ENCODE measurements at places on chromosomes 7 and 10.

- peak; percentile 32 for DNase-seq
Measured at GRCh38 chr7:146116521-146117222, at the start of gene CNTNAP2. CNTNAP2 (plus strand) TSS chr7:146116801; CDS start chr7:146116877, 76 bp downstream.

GRCh38 chr10:9911488-9911887 is 1106.2 kb upstream of the CELF2 start:
- no peak for DNase-seq

GRCh38 chr10:45063591-45064231 is 63.0 kb downstream of the ZNF22 start:
- DNase-seq, result no peak

DNA sequence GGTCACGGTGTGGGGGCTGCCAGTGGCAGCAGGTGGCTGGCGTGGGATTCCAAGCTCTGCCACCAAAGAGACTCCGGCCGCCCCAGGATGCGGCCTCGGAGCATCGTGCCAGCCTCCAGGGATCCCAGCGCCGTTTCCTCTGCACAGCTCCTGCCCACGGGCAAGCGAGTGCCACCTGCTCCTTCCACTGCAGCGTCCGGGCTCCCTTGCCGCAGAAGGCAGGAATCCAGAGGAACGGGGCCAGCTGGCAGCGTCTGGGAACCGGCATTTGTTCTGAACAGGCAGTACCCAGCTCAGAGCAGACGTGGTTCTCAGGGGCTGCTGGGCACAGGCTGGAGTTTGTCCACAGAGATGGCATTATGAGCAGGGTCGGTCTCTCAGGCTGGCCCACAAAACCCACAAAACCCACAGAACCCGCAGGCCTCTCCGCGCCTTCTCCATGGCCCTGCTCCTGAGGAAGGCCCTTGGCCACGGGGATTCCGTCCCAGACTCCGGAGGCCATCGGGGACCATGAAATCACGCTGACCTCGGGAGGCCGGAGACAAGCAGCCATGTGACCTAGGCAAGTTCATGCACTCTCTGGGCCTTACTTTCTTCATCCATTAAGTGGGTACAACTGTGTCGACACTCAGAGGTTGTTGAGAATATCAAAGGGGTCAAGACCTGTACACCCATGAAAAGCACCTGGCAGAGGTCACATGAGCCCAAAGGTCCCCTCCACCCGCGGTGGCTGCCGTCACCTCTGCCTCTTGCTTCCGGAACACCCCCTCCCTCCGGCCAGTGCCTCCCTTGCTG is 72.1 kb upstream of the TNRC18 start:
- peak; percentile 94 for DNase-seq

- no peak for DNase-seq
Measured at GRCh38 chr7:63040966-63041610, 957.6 kb upstream of the ZNF722 start.

DNA sequence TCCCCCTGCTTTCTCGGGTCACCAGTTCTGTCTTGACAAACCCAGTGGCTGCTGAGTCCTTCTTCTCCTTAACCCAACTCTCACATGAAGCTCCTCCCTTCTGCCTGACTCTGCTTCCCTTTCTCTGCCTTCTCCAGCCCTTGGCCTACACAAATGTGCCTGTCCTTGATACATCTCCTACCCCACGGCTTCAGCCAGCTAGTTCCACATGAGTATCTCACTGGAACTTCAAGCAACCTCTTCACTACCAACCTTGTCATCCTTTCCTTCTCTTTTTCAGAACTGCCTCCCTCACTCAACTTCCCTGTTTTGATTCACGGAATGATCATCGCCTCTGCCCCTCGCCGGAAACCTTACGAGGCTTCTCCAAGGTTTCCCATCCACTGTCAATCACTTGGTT is 55.9 kb downstream of the PDIA4 start:
- DNase-seq, result no peak

DNA sequence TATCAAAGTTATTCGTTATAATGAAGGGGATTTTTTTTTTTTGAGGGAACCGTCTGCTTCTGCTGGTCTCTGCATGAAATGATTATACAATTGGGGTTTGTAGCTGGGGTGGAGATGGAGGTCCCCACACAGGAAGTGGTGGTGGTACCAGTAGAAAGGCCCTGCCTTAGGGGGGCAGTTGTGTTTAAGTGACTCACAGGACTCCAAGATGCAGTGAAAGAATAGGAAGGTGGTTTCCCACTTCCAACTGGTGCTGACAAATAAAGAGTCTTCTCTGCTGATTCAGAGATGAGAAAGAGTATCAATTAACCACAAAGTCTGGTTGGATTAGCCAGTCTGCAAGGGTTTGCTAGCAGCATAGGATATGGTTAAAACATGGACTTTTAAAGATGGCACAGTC is 376.0 kb downstream of the SORCS3 start:
- no peak for DNase-seq

DNA sequence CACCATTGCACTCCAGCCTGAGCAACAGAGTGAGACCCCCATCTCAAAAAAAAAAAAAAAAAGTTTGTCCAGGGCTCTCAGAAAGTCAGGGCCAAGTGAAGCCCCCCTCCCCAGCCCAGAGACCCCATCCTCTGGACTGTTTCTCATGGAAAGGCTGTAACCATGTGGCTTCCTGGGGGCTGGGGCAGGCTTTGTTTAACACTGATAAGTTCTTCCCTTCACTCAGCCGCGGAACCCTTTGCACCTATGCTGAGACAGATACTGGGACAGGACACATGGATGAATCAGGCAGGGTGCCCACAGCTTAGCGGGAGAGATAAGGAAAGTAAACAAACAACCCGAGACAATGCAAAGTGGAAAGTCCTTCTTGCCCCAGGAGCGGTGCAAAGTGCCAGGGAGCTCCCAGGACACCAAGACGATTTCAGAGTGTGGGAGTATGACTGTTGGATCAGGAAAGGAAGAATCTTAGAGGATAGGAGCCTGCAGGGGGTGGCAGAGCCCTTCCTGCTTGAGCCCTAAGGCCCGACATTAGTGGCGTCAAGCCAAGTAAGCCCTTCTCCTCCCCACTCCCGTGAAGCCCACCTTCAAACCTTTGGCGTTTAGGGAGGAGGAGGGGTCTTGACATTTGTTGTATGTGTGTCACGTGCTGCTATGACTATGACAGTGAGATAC is 11.6 kb downstream of the MLXIPL start:
- DNase-seq, result no peak

DNA sequence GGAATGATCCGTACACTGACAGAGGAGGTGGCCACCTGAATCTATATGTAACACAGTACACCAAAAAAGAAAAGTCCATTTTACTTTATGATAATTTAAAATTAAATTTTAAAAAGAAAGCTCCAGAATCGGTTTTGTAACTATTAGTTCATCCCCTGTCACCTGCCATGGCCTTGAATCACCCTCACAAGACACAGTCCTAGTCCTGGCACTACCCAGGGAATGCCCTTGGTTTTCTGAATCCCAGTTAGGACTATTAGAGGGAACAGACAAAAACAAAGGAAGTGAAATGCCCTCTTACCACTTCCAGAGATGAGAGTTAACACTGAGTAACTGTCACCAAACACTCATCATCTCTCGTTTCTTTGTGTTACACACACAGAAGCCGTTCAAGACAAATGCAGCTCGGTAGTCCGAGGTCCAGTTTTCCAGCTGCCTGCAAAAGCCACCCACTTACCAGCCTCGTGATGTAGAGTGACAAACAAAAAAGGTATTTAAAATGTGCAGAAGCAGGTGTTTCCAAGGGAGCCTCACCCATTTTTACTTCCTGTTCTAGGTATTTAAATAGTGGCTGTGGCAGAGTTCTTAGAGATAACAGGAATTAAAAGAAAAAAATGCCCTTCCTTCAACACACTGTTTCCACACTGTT is 6.1 kb downstream of the PTPRN2 start:
- DNase-seq, result no peak

DNA sequence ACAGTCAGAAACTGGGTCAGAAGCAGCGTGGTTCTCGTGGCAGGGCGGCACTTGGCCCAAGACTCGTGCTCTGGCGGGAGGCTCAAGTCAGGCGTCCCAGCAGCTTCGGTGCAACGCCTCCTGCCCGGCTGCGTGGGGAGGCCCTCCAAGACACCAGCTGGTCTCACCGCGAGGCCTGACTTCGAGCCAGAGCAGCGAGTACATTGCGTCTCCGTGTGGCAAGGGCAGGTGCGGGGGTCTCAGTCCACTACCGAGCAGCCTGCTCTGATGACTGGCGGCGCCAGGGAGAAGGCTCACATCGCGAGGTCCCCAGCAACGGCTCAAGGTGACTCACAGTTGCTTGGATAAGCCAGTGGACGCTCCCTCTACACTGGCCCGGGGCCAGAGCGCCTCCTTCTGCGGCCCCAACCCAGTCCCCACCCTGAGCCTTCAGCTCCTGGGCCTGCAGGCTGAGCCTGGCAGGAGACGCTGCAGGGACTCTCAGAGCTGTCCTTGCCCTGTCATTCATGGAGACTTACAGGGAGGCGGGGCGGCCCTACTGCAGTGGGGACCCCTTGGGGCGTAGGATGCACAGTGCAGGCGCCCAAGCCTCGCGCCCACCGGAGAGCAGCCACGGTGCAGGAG is 41.9 kb upstream of the PRKAR1B start:
- DNase-seq, result peak; percentile 58

DNA sequence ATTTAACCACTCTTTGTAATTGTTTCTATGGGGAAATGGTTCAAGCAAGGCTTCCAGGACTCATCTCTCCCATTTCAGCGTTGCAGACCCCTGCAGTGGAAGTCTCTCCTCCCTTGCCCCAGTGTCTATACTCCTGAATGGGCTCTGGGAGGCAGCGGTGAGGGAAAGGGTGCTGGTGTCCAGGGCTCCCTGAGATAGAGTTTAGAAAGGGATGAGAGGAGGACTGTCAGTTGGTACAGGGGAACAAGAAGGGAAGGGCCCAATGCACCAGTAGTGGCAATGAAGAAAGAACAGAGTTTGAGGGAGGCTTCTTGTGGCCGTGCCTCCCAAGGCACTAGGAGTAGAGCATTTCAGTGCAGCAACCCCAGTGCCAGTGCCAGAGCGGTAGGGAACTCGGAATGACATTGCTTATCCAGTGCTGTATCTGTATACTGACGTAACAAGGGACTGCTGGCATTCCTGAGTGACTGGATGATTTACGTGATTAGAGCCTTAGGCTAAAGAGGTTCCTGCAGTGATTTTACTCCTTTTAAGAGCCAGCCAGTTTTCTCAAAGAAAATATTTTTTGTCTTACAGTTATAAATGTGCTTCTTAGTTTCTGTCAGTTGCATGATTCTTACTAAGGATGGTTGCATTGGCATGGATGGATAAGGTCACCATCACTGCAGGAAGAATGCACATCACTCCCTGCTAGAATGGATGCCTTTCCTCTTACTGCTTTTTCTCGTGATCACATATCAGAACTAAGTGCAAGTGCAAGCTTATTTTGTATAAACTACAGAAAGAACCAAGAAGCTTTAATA is 28.0 kb downstream of the PRPF18 start:
- DNase-seq, result no peak

- DNase-seq, result no peak
Measured at GRCh38 chr7:1848911-1849311, 178.8 kb downstream of the ELFN1 start.

- no peak for DNase-seq
Measured at GRCh38 chr10:5508786-5509185, 9.4 kb upstream of the CALML5 start.

DNA sequence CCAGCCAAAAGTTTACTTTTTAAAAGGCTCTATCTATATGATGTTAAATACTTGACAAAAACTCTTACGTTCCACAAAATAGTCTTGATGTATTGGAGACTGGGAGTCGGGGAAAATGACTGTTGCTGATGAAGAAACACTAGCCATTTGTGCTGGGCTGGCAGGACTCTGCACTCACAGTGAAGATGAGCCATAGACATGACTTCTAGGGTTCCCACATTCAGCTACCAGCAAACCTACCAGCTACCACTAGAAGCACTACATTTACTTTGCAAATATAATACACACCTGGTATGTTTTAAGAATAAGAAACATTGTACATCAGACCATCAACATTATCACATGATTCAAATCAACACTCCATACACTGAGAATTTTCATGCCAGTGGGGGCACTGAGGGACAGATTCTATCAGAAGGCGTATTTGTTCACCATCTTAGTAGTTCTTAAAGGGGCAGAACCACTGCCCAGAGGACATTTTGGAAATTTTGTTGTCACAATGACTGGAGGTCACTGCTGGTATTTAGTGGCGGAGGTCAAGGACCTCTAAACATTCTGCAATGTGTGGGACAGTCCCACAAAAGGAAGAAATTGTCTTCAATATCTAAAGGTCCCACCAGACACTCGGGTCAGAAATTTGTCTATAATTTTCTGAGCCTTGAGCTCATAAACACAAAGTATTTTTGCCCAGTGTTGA is 52.3 kb downstream of the PARD3 start:
- DNase-seq, result no peak

DNA sequence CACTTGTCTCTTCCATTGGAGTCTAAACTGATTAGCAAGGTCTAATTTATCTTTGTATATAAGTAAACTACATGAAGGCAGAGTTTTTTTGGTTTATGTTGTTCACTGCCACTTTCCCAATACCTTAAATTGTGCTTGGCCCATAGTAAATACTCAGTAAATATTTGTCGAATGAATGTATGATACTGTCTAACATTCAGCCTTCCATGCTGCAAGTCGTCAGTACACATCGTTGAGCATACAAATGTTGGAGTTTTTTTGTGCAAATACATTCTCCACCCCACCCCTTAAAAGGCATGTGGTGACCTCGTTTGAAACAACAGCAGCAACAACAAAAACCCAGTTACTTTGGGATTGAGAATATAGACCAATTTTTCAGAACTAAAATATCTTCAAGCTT is 17.4 kb upstream of the IGF2BP3 start:
- DNase-seq, result no peak

DNA sequence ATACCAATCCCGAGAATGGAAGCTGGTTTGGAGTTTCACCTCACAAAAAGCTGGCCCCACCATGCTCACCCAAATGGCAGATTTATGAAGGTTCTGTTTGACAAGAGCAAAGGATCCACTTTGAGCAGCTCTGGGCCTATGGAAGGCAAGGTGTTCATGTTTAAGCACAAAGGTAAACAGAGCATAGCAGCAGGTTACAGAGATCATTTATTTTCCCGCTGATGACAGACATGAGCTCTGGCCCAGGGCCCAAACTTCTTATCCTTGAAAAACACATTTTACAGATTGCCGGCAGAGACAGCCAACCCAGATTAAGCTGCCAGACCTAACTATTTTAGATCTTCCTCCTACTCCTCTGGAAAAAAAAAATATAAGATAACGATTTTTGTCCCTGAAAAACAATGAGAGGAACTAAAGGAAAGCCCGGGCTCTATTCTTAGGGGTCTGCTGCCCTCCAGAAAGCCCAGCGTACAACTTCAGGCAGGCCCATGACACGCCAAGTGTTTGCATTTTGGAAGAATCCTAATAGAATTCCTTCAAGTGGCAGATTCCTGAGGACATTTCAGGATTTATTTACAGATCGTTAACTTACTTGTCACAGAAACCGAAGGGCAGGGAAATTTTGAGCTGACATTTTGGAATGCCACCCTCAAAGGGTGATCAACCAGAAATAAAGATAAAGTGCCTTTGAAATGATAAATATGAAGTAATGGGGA is 40.0 kb downstream of the SYPL1 start:
- peak; percentile 8 for DNase-seq

DNA sequence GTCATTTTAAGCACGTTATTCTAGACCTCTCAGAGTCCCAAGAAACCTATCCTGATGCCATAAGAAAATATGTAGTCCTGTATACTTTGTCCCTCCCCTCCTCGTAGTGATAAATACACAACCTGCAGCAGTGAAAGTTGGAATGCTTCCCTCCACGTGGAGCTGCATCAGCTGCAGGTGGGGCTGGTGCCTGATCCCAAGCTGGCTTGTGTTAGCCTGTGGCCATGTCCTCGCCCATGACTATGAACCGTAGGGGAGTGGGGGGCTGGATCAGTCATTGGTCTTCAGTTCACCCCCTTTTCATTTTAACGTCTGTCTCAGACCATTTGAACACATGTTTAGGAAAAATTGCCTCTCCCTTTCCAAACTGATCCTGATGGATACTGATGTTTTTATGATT is 171.4 kb upstream of the HABP2 start:
- DNase-seq, result no peak

GRCh38 chr10:7896297-7896696 is 78.0 kb downstream of the TAF3 start:
- no peak for DNase-seq
